NT2/D1 (cell line): ENCODE measurements at places on chromosomes 6 and 20.

DNA sequence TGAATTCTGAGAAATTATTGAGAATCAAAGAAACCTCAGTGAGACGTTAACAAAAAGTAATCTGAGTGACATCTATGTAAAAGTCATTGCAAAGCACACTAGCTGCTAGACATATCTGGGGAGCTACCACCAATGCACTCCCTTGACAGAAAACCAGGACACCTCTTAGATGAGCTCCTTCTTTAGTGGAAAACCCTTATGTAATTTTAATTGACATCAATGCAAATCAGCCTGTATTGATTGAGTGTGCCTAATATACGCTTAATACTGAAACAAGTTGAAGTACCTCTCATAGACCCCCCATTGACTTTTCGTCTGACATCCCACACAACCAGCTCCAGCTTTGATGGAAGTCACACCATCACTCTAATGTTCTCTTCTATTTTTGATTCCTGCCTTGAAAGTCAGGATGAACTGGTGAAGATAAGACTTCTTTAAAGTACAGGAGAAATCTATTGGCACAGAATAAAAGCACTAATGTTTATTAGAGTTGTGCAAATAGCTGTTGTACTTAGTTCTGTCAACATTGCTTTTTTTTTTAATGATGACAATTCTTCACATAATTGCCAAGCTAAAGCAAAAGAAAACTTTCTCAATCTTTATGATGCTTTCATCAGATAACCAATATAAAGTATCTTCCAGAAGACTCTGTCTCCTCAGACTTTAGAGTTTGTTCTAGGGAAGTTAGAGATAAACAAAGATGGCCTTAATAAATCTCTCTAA is 98.0 kb upstream of the FAM8A1 start:
- no peak for DNase-seq

DNA sequence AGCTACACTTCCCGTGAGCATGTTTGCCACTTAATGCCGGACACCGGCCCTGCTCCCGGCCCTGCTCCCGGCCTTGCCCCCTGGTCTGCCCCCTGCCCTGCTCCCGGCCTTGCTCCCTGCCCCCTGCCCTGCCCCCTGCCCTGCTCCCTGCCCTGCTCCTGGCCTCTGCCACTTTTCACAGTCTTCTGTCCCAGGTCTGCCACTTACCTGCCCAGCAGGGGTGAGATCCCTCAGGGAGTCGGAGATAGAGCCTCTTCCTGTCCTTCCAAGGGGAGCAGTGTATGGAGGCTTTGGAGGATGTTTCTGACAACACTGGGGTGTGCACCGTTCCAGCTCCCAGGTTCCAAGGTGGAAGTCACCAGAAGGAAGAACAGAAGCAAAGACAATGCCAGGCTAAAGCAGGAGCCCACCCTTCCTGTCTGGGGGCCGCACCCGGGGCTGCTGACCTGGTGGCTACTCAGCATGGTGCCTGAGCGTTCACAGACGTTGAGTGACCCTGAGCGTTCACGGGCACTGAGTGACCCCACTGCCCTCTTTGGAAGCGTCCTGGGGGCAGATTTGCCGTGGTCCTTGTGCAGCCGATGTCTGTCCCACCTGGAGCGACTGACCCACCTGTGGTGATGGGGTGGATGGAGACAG is 199.8 kb downstream of the DLL1 start:
- no peak for DNase-seq

- no peak for DNase-seq
Observed at GRCh38 chr6:142787422-142787821, 157.6 kb downstream of the HIVEP2 start.

DNA sequence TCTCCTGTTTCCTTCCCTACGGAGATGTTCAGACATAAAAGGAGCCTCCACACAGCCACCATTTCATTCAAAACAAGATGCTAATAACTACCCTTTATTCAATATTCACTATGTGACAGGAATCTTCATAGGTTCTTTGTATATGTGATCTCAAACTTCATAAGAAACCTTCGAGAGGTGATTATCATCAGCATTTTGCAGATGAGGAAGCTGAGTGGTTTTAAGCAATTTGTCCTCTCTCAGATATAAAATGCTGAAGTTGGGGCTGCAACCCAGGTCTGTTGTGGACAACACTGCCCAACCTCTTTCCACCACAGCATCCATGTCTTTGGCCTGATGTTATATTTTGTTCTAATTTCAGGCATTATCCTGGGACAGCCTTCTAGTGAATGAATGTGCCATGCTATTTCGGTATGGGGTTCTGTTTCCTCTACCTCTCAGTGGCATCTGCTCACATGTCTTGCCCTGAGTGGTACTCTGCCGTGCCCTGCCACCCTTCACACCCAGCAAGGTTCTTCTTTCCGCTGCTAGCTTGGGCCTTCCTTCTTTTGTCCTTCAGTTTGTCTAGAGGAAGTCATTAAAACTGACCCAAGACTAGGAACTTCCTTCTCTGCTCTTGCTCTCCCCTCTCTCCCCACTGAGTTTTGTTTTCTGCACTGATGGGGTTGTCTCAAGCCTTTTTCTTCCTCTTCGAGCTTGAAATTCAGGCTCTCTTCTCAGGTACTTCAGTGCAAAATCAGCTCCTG is 300.9 kb upstream of the PRDM1 start:
- no peak for DNase-seq

GRCh38 chr6:157169226-157169625 is 154.1 kb downstream of the TMEM242 start:
- no peak for DNase-seq

DNA sequence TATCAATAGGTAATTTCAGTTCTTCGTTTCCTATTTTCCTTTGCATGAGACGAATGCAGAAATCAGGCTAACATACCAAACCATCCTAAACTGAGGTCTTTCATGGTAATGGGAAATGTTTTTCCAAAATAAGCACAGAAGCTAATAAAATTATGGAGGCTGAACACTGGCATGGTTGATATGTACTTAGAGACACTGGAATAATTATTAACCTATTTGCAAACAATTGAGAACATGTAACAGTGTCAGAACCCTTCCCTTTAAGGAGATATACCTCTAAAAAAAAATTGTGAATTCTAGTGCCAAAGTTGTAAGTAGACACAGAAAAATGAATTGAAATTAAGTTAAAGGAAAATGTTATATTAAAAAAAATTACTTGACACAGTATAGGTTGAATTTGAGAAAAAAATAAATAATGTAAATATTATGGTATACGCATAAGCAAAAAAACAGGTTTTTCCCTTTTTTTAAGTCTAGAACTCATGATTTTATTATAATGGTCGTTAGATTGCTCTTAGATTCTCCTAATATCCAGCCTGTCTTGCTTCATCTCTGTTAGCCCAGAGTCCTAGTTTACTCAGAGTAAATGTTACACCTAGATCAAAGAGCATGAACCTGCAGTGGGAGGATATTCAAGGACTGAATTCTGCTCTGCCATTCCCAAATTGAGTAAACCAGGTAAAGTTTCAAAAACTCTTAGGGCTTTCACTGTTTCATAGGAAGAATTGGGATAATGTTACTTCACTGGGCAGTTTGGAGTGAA is 1.7 kb downstream of the SLC17A2 start:
- no peak for DNase-seq

GRCh38 chr6:72844614-72845013 is 222.8 kb downstream of the KCNQ5 start:
- no peak for DNase-seq

DNA sequence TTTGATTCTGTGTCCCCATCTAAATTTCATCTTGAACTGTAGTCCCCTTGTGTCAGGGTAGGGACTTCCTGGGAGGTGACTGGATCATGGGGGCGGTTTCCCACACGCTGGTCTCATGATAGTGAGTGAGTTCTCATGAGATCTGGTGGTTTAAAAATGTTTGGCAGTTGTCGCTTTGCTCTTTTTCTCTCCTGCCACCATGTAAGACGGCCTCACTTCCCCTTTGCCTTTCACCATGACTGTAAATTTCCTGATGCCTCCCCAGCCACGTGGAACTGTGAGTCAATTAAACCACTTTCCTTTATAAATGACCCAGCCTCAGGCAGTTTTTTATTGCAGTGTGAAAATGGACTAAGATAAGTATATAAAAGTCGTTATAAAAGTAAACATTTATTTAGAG is 80.5 kb upstream of the SGK1 start:
- no peak for DNase-seq

GRCh38 chr6:33104887-33105286 is 29.1 kb downstream of the HLA-DPB1 start:
- DNase-seq, result no peak

DNA sequence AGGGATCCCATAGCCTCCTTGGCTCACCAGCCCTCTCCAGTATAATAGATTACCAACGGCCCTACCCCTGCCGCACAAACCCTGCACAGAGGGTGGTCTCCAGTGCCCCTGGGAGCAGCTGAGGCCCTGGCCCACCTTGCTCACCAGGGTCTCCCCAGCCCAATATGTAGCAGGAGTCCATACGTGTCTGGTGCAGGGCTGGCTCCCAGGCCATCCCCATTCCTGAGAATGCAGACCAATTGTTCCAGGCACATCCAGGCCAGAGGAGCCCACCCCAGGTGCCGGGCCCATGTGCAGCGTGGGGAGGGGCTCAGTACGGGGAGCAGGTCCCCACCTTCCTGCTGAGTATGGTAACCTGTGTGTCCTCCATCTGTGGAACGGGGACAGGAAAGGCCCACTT is 251.9 kb downstream of the TAF4 start:
- DNase-seq, result no peak

DNA sequence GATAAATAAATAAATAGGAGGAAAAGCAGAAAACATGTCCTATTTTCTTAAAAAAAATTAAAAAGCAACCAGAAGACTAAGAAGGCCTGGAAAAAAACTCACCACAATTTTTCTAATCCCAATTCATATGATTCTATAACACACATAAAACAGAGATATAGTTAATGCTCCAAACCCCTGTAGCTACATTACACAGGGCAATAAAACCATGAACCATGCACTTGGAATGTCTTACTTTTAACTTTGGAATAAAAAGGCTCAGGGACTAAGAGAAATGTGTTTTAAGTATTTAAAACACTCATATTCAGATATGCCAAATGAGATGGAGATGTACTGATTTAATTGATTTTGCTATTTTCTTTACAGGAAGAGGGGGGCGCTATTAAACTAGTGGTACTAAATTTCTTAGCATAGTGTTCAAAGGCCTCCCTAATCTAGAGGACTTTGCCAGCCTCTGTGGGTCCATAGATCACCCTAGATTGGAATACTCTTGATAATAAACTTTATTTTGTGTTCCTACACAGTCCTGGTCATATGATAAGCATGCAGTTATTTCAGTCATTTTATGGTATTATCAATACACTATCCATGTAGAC is 30.3 kb upstream of the GCM1 start:
- no peak for DNase-seq

DNA sequence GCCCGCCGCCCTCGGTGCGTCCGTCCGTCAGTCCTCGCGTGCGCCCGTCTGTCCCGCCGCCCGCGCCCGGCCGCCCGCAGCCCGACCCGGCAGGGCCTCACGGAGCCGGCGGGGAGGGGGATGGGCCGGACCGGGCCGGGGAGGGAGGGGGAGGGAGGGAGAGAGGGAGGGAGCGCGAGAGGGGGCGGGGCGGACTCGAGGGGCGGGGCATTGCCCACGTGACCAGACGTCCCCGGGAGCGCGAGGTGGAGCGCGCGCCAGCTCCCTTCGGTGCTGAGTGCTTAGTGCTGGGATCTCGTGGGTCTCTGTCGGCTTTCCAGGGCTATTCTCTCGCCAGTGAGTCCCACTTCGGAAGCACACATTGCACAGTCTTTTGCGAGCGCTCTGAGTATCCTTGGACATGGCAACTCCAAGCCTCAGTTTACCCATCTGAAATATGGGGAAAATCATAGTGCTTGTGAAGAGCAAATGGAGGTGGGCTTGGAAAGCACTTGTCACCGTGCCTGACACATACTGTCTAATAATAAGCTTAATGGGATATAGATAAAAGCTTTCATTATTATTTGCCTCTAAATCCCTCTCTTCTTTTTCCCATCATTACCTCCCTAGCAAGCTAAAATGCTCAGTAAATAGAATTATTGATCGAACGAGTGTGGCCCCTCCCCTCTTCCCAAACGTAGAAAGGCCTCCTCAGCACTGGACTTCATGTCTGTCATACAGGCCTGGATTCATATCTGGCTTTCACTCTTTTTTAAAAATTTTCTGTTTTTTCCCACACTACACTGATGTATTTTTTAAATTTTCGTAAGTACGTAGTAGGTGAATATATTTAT is at the start of gene NCOA6:
NCOA6 (minus strand) TSS at position 122 of the 833 bp plus-strand sequence. CDS start 43,296 bp downstream, outside the sequence.
- DNase-seq, result peak; percentile 50

- DNase-seq, result no peak
Observed at GRCh38 chr6:1665214-1665613, 55.5 kb downstream of the FOXC1 start.

GRCh38 chr6:82063574-82063973 is 184.0 kb downstream of the IBTK start:
- DNase-seq, result no peak

- no peak for DNase-seq
Observed at GRCh38 chr6:73180763-73181619, 44.3 kb downstream of the KHDC1L start.

GRCh38 chr6:72617721-72618120 is 4.1 kb upstream of the KCNQ5 start:
- no peak for DNase-seq

- DNase-seq, result no peak
Observed at GRCh38 chr20:24868396-24868927, 80.6 kb upstream of the CST7 start.

DNA sequence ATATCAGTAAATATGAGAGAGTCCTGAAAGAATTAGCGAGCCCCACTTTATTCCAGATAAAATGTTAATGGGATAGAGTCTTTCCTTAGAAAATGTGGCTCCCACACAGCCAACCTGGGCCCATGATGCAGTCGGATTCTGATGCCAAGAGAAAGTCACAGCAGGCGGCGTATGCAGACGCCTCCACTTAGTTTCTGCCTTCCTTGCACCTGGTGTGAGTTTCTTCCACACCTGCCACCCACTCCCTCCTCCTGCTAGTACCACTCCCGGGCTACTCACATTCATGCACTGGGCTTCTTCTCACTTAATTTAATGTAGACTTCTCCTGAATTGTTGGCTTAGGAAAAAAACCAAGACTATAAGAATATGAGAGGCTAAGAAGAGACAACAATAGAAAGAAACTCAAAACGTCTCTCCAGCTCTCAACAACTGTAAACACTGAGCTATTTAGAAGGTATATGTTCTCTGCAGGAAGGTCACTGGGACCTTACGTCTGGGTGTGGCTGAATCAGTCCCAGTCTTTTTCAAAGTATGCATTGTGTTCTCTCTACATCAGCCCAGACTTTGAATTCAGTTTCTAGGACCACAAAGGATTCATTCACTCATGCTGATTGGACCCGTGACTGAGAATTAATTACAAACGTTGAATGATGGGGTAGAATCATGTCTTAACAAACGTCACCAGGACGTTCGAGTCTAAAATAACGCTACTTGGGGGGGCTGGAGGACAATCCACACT is 70.4 kb downstream of the GCNT2 start:
- no peak for DNase-seq
